Stimulated activated CD4-positive, alpha-beta T cell treated with anti-CD3 and anti-CD28 coated beads, Interleukin-4, amount 100 ng/mL, for 48 hours (primary cell): ENCODE measurements at places on chromosomes 4 and X.

- no peak for DNase-seq
Observed at GRCh38 chrX:48909703-48910294, 1.6 kb downstream of the SLC35A2 start.

DNA sequence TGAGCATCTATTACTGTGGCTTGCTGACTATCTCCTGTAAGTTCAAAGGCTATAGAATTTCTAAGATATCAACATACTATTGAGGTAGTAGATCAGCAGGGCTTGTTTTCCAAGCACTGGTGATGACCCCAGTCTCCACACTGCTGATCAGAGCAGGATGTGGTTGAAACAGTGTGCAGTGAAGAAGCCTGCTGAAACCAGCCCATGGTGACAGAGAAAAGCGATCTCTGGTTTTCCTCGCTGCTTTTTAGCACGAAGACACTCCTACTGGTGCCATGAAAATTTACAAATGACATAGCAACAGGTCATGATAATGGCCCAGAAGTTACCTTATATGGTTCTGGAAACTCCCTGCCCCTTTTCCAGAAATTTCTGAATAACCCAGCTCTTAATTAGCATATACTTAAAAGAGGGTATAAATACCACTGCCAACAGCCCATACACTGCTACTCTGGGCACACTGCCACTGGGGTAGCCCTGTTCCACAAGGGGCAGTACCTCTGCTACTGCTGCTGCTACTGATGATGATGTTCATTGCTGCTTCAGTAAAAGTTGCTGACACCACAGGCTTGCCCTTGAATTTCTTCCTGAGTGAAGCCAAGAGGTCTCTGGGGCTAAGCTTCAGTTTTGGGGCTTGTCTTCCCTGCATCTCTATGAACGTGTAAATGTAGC lies 1689.5 kb upstream of the PCDH10 start:
- DNase-seq, result no peak

DNA sequence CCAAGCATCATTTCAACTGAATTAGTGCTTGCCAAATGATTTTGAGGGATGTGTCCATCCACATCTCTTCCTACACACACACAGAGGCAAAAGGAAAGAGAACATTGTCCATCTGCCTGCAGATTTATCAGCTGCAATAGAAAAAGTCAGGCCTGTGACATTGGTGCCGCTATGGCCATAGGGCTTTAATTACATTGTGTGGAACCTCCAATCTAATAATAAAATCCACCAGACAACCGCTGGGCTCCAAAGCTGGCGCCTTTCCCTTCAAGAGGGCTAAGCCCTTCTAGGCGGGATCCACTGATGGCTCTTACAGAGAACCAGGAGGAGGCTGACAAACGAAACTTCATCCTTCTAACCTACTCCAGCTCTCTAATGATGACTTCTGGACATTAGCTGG lies 60.6 kb downstream of the PHOX2B start:
- DNase-seq, result no peak

DNA sequence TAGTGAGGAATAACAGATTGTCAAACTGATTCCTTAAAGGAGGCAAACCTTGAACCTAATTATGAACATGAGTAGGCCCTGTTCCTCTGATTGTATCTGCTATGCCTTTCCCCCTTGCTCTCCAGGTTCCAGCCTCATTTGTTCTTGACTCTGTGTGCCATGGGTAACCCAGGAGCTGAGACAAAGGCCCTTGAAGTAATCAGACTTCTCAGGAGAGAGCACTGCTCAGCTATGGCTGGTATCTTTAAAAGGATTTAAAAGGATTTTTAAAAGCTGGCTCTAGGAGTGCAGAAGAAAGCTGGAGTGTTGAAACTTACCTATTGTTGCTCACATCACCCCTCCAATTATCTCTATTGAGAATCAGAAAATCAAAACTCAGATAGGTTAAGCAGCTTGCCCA lies 1565.5 kb upstream of the AGA start:
- no peak for DNase-seq

DNA sequence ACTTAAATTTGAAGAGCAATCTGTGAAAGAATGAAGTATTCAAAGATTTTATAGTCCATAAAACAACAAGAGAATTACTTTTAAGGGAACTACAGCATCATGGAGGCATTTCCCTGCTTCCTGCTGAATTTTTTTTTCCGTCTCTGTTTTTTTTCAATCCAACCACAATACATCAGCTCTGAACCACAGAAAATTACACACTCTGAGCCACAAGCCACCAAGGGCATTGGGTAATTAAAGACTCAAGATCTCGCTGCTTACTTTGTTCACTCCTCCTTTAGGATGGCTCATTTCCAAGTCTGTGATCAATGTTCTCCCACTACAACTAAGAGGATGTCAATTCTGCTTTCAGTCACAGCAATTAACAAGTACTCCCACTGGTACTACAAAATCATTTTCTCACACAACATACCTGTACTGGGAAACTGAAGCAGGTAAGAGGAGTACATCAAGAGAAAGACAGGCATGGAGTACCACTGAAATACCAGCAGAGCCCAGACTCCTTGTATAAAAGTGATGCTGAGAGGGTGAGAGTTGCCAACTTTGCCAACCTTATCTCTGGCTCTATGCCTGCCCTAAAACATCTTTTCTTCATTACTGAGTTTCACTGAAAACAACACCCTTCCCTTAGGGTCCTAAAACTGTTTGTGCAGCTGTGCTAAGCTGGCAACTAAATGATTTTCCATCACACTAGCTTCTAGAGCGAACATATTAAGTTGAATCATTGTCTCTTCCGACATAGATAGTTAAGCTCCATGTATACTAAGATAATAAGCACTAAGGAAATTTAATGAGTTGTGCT lies 105.8 kb upstream of the MAGEB18 start:
- DNase-seq, result no peak

- DNase-seq, result no peak
Observed at GRCh38 chr4:11614426-11614825, 185.7 kb upstream of the HS3ST1 start.
